ENCODE measurements at places on chromosomes 11 and 22.

- DNase-seq, result no peak
Measured at GRCh38 chr22:24806663-24807001, 621 bp downstream of the SGSM1 start.

GRCh38 chr11:7525424-7525823 is 11.6 kb downstream of the PPFIBP2 start:
- no peak for DNase-seq

DNA sequence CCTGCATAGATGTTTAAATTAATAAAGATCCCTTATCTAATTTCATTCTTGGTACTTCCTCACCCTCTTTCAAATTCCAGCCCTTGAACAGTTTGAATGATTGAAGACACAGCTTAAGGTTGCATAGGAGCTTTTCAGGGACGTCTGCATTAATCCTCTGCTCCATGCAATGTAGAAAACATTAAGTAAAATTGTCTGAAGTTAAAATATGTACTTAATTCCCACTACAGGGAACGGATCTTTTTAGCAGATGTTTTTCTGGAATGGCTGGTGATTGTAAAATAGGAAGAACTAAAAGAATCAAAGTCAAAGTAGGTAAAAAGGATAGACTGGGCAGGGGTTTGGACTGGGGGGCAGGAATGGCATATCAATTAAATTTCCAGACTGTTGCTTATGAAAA is 58.9 kb downstream of the ABTB2 start:
- no peak for DNase-seq

- no peak for DNase-seq
Measured at GRCh38 chr11:132062541-132062940, 692.1 kb downstream of the NTM start.

DNA sequence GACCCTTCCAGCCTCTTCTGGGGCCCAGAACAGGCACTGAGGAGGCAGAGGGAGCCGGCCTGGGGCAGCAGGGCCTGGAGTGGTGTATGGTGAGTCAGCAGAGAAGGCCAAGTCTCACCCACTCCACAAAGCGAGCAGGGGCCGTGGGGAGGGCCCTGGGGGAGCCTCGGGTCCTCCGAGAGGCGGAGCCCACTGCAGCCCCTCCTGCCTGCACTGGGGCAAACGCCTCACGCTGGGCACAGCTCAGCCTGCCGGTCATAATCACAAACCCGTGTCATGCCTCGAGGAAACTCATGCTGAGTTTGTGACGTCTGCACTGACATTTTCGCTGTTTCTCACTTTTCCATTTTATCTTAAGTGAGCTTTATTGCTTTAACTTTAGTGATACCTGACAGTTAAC is 38.4 kb downstream of the TOLLIP start:
- DNase-seq, result no peak

DNA sequence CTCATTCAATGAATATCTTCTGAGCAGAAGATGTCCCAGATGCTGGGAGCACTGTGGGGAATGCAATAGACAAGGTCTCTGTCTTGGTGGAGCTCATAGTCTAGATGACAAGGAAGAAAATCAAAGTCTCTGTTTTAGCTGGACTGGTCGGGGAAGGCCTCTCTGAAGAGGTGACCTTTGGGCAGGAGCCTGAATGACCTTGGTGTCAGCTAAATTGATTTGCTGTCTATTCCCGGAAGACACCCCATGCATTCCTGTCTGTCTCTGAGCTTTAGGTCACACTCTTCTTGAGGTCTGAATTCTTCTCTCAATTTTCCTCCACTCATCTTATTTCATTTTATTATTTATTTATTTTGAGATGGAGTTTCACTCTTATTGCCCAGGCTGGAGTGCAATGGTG is 14.5 kb upstream of the ELF5 start:
- DNase-seq, result no peak

GRCh38 chr22:28344918-28345703 is 334.5 kb downstream of the TTC28 start:
- no peak for DNase-seq

DNA sequence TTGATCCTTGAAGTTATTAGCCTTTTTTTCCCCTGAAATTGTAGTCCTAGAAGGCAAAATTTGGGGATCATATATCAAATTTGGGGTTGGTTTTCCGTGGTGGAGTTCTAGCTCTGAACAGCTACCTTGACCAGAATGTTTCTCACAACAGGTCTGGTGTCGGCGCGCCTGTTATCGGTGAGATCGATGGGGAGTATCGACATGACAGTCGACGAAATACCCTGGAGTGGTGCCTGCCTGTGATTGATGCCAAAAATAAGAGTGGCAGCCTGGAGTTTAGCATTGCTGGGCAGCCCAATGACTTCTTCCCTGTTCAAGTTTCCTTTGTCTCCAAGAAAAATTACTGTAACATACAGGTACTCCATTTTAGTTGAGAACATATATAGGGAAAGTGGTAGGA is 9.9 kb upstream of the PHLDB1 start:
- no peak for DNase-seq

DNA sequence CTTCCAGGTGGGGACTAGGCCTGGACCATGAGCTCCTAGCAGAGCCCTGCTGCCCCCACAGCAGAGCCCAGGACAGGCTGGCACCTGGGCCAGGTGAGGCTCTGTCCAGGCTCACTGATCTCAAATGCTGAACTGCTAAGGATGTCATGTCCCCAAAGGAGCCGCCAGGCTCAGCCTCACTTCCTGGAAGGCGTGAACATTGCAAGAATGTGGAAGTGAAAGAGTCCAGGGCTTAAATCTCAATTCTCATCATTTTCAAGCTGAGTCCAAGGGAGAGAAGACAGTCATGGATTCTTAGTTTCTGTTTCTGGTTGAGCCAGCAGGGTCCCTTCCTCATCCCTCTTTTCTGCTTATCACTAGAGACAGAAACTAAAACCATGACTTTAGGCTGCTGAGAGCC is 5.0 kb downstream of the ASCL2 start:
- DNase-seq, result no peak

DNA sequence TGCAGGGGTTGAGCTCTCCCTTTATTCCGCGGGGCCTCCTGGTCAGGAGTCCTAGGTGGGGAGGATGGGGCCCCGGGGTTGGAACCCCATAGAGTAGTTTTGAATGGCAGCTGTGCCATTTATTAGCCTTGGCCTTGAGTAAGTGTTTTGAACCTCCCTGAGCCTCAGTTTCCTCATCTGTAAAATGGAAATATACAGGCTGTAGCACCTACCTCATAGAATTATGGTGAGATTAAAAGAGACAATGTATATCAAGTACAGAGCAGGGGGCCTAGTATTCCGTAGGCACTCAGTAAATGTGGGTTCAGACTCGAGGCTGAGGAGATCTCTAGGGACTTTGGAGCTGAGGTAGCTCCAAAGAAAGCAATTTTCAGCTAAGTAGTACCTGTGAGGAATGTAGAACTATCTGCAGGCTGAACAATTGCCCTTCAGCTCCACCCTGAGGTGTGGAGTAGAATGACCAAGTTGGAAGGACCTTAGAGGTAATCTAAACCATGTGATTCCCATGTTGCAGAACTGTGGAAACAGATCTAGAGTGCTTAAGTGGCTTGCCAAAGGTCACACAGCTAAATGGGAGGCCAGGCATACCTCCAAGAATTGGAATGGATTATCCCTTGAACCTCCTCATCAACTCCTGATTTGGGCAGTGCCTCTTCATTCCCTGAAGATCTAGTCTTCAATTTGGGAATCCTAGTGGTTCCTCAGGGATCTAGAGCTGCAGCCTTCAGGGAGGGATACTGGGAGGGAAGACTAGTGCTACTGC is 682 bp downstream of the PGAP2 start:
- no peak for DNase-seq

DNA sequence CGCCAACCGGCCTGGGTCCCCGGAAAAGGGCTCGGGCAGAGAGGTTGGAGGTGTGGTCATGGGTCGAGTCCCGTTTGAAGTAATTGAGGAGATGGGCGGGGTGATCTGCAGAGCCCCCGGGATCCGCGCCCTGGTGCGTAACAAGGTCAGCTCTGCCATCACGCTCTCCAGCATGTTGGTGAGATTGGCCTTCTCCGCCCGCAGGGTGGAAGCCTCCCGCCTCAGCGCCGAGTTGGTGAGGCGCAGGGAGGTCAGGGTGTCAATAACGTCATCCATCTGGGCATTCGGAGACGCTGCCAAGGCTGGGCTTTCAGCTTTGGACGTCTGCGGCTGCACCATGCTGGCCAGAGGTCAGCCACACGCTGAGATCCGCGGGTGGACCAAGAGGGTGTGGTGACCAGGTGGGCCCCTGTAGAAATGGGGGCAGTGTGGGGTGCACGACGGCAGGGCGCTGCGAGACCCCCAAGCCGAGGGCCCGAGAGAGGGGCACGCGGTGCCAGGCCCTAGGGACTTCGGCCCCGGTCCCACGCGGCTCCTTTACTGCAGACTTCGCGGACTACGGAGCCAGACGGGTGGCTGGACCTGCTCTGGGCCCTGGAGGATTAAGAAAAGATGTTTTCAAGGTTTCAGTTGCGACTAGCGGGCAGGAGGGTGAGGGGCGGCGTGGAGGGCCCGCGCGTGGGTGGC is 672 bp downstream of the RTL6 start:
- DNase-seq, result no peak

DNA sequence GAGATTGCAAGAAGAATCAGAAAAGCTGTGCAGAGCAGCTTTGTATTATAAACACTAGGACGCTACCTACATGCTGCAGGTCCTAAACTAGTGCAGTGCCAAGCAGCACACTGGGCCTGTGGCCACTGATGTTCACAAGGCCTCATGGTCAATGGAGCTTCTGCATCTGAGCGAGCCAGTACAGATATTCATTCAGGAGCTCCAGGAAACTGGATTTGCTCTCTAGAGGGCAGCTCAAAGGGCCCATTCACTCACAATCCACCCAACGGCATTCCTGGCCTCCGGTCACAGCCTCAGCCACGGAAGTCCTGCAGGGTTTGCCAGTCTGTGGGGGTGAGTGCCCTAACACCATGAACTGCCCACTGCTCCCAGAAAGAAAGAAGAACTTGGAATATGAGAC is 5.8 kb upstream of the TBC1D10A start:
- DNase-seq, result no peak

GRCh38 chr11:120893440-120894201 is 130.3 kb upstream of the TBCEL start:
- no peak for DNase-seq

DNA sequence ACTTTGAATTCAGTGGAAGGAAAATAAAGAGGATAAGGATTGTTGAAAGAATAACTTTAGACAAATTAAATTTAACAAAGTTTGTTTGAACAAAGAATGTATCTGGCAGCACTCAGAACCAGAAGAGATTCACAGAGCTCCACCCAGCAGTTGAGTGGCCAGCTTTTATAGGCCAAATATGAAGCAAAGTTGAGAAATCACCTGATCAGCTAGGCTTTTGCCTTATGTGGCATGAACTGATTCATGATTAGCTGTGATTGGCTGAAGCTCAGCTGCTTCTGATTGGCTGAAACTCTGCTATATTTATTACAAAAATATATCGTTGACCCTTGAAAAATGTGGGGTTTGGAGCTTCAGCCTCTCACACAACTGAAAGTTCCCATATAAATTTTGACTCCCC is 62.6 kb downstream of the PIWIL4 start:
- no peak for DNase-seq

GRCh38 chr22:23401910-23402274 is 178.2 kb downstream of the IGLL1 start:
- no peak for DNase-seq

DNA sequence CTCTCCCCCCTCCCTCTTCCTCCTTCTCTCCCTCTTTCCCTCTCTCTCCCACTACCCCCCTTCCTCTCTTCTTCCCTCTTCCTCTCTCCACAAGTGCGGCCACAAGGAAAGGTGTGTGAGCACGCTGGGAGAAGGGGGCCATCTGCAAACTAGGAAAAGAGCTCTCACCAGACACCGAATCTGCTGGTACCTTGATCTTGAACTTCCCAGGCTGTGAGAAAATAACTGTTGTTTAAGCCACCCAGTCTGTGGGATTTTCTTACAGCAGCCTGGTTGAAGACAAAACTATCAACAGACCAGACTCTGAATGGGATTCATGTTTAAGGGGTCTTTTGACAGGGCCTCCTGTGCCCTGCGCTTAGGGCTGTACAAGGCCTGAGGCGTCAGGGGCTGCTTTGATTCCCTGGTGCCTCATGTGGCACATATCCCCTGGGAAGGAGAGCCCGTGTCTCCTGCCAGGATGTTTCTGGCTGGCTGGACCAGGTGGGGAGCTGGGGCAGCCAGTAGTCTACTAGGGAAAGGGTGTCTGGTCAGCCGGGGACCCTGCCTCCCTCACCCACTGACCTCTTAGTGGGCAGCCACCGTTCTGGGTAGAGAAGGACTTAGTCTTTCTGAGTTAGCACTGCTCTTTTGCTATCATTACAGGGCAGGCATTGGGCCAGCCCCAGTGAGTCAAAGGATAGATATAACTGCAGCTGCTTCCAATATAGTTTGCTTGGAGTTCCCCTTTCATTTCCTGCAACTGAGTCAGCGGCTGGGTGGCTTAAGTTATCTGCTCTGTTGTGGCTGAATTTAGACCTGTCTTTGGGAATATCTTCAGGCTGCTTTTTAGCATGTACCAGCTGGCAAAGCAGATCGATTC is 6.2 kb downstream of the PANX1 start:
- DNase-seq, result no peak

DNA sequence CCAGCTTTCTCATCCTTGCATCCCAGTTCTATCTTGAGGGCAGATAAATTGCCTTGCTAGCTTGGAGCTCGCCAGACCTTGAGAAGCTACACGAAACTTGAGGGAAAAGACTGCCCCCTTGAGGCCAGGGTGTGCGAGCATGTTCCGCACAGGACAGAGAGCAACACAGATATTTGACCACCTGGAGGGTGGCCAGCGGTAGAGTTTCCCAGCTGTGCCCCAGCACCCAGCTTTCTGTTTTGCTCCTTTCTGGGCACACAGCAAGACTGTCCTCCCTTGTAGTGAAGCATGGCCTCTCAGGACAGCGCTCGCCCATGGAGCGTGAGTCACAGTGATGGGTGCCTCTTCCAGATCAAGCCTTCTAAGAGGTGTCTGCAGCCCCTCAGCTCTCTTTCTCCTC is 23.5 kb downstream of the SPATA19 start:
- no peak for DNase-seq

- DNase-seq, result no peak
Measured at GRCh38 chr11:43802509-43802908, 78.1 kb upstream of the ALKBH3 start.
